ENCODE measurements at places on chromosomes 2 and 18.

GRCh38 chr18:22691946-22692710, 241.0 kb upstream of the RBBP8 start:
- DNase-seq: no peak

GRCh38 chr2:213098612-213099011, 52.8 kb downstream of the IKZF2 start:
- DNase-seq: no peak

DNA sequence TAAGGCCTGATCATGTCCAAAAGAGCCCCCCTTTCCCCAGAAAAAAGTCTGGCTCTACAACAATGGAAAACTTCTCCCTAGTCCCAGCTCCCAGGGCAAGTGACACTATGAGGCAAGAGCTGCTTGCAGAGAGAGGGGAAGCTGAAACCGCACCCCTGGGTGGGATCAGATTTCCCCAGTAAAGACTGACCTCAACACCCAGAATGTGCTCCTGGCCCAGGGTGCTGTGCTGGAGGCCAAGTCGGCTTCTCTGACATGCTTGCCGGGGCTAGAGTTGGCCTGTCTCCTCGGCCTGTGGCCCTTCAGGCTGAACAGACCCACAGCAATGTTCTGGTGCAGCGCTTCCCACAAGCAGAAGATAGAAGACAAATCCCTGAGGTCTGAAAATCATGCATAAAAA, 18.4 kb upstream of the ST8SIA3 start:
- no peak for DNase-seq

DNA sequence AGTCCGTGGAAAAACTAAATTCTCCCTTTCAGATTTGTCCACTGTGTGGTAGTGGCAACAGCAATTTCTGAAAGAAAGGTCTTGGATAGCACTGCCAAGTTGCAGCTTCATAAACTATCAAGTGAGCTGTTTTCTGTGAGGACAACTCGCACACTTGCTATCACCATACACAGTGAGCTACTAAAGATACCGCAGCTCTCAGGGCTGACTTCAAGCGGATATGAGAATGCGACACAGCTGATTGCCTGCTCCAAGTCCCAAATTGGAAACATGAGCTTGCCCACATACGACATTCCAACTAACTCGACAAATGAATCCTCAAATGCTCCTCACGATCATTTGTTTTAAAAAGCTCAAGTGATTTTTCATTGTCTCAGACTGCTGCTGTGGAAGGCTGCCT, 46.2 kb downstream of the E2F6 start:
- no peak for DNase-seq

GRCh38 chr2:75710220-75710576, 517 bp downstream of the GCFC2 start:
- DNase-seq: no peak

DNA sequence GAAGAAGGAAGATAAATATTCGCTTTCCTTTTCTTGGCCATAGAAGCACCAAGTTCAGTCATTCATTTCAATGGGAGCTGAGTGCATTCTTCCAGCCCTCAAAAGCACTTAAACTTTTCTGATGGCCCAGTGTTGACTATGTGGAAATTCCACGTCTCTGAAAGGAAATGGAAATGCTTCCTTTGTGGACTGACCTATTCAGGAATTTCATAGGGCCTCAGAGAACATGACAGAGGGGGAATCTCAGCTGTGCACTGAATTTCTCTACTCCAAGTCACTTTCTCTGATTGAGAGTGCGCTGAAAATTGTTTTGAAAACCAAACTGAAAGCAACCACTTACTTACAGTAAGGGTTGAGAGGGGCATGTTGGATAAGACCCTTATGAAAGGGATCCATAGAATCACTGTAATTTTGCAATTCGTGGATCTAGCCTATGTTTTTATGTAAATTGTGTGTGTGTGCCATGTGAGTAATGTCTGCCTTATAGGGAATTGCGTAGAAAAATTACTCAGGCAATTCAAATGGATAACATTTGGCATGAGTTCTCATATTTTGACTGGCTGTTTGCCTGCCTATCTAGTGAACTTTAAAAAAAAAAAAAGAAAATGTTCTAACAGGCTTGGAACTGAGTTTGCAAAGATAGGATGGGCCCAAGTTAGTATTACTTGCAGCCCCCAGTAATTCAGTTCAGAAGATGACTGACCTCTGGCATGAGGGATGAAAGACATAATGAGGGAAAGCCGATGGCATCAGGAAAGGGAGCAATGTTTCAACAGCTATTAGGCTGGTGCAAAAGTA, 437.0 kb downstream of the PTPRM start:
- DNase-seq: no peak

DNA sequence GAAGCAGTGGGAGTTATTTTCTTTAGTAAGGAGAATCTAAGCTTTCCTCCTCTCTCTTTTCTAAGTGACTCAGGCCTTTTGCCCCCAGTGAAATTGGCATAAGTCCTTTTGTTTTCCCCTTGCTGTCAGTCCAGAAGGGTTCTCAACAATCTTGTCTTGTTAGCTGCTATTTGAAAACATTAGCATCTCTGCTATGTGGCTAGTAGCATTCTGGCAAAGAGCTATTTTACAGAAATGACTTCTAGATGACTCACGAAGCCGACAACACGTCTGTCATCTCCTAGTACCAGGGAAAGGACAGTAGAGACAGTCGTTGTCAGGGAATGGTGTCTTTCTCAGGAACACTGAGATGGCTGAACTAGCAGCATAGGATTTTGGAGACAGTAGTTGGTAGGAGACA, 14.7 kb downstream of the SMARCAL1 start:
- no peak for DNase-seq

DNA sequence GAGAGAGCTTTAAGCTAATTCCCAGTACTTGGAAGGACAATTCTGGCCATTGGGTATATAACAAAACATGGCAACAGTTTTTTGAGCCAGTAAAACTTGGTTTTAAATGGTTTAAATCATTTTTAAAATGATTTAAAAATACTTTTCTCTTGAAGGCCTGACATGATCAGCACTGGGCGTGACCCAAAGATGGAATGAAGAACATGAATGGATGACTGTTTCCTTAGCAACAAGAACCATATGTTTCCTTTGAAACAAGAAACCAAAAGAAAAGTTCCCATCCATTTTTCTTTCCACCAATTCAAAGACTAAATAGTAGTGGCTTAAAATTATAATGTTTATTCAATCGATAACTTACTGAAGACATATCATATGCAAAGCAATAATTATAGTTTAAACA, 348.3 kb upstream of the FIGN start:
- no peak for DNase-seq

DNA sequence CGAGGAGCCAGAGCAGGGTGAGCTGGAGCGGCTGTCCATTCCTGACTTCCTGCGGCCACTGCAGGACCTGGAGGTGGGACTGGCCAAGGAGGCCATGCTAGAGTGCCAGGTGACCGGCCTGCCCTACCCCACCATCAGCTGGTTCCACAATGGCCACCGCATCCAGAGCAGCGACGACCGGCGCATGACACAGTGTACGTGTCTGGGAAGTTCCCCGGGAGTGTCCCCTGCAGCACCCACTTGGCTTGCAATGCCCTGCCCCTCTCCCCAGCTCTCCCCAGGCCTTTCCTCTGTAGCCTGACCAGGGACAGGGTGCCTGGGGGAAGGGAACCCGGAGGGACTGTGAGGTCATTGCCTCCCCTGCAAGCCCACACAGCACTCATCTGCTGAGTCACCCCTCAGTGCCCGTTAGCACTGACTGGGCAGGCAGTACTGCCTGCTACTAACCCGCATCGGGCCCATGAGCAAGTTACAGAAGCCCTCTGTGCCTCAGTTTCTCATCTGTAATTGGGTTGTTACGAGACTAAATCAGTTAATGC, 29.4 kb upstream of the GMPPA start:
- no peak for DNase-seq

GRCh38 chr2:40512256-40512655, 60.4 kb upstream of the SLC8A1 start:
- DNase-seq: no peak

DNA sequence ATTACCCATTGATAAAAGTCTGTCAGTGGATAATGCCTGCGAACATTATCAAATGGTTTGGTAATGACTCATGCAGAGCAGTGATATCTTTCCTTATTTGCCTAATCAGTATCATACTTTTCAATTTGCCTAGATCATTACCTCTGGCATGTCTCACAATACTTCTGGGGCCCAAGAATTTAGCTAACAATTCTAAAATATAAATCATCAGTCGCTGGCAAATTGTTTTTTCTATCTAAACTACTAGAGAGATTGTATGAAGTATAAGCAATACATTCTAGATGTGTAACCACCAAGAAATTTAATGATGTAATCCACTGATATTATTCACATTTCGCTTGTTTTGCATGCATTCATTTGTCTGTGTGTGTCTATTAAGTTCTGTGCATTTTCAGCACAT, 191.2 kb upstream of the CDH19 start:
- DNase-seq: no peak

DNA sequence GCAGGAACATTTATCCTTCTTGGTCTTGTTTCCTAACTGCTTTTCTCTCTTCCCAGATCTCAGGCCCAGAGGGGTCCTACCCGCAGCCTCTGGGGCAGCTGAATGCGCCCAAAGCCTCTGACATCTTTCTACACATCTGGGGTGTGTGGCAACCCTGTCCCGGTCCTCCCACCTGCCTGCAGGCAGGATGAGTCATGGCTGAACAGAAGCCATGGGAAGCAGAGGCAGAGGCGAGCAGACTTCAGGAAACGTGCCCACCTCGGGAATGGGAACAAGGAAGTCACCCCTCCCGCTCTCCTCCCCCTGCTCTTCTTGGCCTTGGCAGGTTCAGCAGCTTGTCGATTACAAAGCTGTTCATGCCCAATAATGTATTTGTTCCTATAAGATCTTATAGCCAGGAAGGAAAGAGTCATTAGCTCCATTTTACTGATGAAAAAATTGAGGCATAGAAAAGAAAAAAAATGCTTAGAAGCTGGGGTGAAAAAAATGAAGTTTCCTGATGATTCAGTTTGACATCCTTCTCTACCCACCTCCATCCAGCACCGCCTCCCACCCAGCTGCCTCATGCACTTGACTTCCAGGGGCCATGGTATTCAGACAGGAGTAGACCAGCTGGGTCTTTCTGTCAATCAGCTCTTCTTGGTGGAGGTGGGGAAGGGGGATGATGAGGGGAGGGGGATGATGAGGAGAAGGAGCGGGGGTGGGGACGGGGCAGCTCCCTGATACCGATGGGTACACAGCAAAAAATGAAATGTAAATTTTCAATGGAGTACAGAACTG, 10.4 kb upstream of the KCNF1 start:
- DNase-seq: no peak

- DNase-seq: no peak
Measured at GRCh38 chr18:74410441-74410992, 46.6 kb downstream of the DIPK1C start.

GRCh38 chr18:49072524-49072934, 121.8 kb upstream of the SMAD7 start:
- no peak for DNase-seq

- no peak for DNase-seq
Measured at GRCh38 chr2:105362862-105363591, 25.7 kb downstream of the C2orf49 start.

DNA sequence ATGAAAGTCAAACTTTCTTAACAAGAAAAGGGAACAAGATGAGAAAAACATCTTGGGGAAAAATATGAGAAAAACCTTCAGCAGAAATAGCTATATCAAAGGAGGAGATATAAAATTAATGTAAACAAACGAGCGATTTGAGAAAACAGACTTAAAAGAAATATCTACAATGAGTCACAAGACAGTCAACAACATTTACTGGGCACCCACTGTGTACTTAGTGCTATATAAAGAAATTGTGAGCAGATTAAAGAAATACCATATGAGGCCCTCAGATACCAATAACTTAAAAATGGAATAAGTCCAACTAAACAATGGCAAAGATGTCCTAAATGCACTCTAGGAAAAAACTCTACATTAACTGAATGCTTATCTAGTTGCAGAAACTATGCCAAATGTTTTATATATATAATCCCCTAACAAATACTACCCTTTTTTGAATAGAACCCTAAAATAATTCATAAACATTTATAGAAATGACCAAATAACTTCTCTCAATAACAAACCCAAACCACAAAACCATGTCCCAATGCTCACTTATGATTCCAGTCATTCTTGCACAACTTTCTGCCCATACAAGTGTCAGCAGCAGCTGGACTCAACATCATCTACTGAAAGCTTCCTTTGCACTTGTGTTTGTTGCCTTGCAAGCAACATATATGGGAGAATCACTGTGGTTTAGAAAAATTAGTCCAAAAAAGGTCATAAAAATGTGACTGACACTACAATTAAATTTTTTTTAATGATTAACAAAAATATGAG, 83.5 kb downstream of the COBLL1 start:
- DNase-seq: no peak

DNA sequence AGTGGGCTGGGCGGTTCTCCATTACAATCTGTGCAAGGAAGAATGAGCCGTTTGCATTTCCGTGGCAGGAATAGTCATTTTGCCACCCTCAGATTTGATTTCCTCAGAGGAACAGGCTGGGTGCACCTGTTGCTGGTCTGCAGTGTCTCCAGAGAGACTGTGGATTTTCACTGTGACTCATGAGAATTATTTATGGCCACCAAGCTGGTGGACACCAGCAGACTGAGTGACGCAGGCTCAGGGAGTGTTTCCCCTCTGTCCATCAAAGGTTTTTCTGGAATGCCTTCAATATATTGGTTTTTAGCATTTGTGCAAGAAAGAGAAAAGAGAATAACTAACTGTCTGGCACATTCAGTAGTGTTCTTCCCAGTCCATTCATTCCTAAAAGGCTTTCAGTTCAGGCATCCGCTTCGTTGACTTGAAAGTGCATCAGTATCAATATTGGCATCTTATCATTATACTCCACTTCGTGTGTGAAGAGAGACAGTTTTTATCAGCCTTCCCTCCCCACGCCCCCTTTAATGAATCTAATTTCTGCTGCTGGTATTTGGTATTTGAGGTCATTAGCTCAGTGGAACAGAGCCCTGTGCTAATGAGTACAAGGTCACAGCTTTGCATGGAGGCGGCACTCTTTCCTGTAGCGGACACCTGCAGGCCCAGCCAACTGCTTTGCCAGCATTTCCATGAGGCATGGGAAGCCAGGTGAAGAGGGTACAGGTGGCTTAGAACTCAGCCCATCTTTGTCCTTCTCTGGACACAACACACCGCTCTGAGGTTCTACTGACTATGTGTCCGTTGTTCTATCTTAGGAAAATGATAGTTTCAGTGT, 39.9 kb downstream of the PRKCE start:
- DNase-seq: no peak

DNA sequence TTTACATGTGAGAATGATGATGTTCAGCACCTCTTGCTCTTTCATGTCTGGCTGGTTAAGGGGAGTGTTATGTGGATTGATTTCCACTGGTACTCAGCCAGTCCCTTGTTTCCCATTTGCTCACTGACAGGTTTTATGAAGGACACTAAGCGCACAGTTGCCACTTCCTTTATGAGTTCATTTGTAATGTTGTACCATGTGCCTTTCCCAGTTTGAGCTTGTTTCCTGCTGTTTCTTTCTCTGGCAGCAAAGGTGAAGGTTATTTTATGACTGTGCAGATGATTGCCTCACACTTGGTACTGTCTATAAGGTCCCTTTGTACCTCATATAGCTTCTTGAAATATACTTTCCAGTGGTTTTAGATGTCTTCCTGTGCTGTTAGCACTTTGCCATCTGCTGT, 1700.5 kb upstream of the TMEFF2 start:
- DNase-seq: no peak
